CD4-positive, alpha-beta memory T cell (primary cell): ENCODE measurements at places on chromosomes 6 and 20.

DNA sequence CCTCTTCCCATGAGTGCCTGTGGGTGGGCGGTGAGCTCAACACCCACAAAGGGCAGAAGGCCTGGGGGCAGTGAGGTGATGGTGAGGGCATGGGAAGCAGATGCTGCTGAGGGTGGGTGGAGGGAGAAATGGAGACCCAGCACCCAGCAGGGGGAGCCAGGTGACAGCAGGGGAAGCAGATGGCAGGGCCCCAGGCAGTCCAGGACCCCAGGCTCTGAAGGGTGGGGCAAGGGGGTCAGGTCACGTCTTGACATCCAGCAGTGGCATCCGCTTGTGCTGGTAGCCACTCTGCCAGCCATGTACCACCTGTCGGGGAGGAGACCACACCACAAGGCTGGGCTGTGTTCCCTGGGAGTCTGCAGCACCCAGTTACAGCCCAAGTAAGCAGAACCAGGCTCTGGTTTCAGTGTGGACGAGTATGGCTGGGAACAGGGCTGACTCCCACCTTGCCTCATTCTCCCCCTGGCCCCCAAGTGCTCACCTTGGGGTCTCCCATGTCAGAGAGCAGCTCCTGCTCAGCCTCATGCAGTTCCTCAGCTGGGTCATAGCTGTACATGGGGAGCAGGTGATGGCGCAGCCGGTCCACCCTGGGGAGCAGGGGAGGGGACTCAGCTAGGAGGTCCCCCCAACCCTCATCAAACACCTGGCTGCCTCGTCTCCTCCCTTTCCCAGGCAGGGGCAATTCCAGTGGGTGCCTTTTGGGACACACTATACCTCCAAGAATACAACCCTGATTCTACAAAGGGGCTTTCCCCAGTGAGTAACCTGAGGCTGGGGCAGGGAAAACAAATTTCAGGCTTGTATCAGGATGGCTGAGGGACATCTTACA, 2.0 kb downstream of the SMIM29 start:
- DNase-seq: peak; percentile 32

DNA sequence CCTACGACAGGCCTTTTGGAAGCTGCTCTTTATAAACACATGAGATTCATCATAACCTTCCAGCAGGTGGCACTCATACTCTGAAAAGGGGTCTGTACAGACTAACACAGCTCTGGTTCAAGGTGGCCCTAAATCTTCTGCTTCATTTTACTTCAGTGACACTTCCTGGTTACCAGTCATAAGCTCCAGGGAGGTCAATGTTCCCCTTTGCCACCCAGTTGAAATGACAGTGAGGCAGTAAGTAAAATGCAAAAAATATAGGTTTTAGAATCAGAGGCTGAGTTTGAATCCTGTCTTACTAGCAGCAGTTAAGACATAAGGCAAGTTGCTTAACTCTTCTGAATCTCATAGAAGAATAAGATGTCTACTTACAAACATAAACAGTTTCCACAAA, 132.8 kb downstream of the CDK19 start:
- DNase-seq: peak; percentile 76

GRCh38 chr6:168086066-168086465, 7.1 kb upstream of the FRMD1 start:
- no peak for DNase-seq

DNA sequence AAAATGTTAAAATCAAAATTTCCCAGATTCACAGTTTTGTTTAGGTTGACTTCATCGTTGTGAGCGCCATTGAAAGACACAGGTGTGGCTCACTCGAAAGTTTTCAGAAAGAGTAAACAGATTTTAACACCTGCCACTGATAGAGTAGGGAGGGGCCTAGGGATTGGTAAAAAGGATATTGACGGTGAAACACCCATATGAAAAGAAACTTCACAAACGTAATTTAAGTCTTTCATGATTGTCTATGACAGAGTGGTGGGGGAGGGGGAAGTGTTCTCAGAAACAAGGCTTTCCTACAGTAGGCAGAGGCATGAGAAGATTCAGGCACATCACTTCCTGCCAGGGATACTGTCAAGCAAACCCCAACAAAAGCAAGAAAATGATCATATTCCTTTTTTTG, 101.4 kb downstream of the PERP start:
- no peak for DNase-seq

DNA sequence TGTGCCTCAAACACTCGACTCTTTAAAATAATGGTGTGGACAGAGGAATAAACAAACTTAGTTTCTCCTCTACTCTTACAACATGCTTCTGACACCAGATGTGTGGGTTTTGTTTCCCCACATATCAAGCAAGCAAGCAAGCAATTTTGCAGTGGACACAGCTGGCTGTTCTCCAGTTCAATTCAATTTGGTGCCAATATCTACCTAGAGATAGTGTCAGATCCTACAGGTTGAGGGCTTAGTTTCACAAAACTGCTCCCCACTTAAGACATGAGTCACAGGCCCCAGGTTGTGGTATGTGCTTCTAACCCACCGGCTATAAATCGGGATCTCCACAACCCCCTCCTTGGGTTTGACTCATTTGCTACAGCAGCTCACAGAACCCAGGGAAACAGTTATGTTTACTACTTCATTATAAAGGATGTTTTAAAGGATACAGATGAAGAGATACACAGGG, 131.4 kb upstream of the TRAF3IP2 start:
- DNase-seq: no peak

DNA sequence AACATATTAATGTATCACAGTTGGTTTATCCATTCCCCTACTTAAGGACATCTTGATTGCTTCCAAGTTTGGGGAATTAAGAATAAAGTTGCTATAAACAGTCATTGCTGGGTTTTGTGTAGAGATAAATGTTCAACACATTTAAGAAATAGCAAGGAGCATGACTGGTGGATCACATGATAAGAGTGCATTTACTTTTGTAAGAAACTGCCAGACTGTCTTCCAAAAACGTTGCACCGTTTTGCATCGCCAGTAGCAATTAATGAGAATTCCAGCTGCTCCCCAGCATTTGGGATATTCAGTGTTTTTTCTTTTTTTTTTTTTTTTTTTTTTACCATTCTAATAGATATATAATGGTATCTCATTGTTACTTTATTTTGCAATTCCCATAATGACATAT, 695.7 kb upstream of the GJE1 start:
- no peak for DNase-seq

DNA sequence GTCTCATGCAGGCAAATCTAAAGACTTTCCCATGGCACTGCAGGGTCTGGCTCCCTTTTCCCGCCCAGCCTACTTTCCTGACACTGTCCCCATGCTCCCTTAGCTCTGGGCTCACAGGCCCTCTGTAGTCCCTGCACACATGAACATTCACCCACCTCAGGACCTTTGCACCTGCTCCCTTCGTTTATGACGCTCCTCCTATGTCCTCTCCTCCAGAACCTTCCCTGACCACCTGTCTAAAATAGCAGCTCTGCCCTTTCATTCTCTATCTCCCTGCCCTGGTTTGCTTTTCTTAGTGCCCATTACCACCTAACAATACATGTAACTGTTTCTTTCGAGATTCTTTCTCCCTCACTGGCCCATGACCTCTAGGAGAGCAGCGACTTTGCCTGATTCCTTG, 22.3 kb downstream of the HM13 start:
- DNase-seq: no peak

DNA sequence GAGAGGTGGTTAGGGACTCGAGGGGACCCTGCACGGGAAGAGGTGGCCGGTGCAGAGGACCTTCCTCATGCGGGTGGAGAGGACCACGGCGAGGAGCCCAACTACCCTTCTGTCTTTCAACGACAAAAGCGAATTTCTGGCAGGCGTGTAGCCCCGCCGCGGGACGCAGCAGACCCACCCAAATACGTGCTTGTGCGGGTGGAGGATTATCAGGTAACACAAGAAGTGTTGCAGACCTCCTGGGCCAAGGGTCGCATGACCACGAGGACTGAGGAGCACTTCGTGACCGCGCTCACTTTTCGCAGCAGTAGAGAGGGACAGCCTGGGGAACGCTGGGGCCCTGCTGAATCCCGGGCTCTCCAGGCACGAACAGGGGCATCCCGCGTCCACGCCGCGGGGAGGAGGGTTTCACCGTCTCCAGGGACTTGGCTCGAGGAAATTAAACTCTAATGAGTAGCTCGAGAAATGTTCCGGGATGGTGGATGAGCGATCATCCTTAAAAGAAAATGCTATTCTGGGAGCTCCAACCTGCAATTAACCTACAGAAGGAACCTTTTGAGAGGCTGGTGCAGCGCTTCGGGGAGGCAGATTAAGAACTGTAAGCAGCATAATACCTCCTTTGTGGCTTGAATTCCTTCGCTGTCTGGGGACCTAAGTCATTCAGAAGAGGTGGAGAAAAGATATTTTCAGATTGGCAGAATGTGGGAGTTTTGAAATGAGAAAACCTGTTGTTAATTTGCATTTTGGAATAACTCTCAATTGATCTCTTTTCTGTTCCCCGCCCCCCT, 804 bp downstream of the C6orf141 start:
- no peak for DNase-seq

DNA sequence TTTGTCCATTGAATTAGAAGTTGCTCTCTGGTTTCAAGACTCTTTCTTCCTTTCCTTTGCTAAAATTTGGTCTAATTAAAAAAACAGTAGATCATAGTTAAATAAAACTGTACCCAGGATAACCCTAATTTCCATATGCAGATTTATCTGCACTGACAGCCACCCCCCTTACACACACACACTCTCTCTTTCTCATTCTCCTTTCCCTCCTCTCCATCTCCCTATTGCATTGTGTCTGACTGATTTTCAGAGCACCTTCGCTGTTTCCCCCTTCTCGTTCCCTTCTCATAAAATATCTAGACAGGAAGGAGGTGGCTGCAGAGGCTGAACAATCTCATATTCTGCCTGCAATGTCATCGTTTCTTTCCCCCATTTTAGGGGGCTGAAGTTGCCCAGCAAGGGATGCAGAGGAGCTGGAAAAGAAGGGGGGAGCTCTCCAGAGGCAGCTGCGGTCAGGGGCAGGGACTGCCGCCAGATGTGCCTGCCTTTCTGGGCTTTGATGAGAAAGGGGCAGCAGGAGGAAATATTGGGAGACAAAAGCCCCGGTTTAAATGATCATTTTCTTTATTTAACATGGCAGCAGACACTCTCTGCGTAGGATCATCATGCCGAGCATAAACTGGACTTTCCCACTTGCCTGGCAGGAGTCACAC, 22.5 kb upstream of the MMS22L start:
- DNase-seq: no peak

DNA sequence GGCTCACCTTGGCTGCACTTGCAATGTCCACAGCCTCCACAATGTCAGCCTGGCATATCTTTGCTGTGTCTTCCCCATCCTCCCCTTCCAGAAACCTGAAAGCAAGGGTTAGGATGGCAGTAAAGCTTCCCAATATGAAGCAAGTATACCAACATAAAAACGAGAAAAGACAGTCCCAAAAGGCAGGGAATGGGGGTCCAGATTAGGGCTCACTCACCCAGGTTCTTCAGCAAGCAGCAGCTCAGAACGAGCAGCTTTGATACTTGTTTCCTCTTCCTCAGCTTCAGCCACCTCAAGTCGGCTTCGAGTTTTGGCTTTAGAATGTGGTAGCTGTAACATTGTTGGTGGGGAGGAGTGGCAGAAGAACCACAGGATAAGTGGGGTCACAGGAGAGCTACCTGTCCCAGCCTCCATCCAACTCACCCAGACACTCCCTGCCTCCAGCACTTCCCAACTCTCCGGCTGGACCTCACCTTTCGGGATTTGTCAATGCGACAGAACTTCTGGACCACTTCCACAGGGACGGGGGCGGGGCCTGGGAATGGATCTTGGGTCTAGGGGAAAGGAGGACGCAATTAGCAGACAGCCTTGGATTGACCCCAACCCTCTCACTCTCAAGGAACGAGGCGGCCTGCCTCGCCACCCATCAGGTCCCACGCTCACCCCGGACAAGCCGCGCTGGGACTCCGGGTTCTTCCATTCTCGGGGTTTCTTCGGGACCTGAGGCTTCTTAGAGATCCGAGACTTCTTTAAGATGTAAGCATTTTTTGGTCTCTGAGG, 708 bp downstream of the WDR46 start:
- DNase-seq: no peak

DNA sequence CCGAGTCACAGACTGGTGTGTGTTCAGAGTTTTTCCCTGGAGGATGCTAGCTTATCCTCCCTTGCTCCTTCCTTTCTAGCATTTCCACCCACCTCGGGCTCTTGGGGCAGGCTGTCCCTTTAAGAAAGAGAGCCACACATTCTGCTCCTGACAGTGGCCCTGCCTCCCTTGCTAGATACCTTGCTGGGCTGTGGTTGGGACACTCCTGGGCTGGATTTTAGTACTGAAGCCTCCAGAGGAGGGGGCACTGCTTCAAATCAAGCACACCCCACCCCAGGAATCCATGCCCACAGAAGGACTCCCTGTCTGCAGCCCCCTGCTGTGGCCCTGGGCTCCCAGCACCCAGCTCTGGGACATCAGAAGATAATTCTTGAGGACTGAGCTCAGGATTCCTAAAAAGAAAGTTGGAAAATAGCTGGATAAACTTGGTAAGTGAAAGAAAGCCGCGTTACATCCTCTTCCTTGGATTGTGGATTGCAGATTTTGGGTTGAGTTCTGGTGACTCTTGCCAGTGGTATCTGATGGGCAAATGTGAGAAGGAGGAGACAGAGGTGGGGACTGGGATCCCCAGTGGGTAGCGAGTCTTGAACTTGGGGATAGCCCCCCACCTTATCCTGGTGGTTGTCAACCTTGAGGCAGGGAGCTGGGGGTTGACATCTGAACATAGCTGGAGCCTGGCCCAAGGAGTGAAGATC, 29.0 kb downstream of the DAAM2 start:
- no peak for DNase-seq

GRCh38 chr6:63303476-63303875, 16.3 kb downstream of the LGSN start:
- DNase-seq: no peak

GRCh38 chr6:143529095-143529494, 17.6 kb upstream of the FUCA2 start:
- DNase-seq: no peak

DNA sequence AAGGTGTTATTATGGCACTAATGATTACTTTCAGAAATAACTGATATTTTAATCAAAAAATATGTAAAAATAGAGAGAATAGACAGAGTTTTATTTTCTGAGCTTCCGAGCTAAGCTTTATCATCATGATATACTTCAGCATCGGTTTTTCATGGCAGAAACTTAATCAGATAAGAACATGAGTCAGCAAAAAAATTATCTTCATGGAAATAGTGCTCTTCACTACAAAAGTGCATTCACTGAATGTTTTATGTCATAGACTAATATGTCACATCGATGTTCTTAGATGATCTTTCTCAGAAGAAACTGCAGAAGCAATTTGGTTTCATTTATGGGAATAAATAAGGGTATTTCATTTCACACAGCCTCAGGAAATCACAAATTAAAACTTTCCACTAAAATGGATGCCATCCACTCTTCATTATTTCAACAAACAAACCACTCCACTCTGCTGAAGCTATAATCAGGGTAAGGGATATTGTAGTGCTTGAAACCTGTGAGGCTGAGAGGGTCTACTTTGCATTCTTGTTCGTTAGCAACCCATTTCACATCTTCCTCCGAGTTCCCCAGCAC, 10.2 kb upstream of the MAP3K7 start:
- DNase-seq: no peak

GRCh38 chr6:161162722-161163121, 111.1 kb downstream of the AGPAT4 start:
- no peak for DNase-seq

- no peak for DNase-seq
These were observed 32.8 kb downstream of the TNXB start for GRCh38 chr6:32076321-32076809.
